ENCODE measurements at places on chromosomes 2 and 18.

DNA sequence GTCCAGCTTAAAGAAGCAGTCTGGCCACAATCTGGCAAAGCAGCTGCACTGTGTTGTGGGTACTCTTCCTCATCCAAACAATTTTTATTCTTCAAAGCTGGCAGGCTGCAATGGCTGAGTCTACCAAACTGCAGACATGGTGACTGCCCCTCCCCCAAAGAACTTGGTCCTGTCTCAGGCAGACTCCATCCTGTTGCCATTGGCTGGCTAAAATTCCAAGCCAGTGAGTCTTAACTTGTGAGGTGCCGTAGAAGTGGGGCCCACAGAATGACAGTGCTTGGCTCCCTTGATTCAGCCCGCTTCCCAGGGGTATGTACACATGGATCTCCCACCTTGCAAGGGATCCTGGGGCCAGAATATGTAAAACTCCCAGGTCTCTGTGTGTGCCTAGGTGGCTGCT, 14.5 kb upstream of the NXPH2 start:
- no peak for DNase-seq

DNA sequence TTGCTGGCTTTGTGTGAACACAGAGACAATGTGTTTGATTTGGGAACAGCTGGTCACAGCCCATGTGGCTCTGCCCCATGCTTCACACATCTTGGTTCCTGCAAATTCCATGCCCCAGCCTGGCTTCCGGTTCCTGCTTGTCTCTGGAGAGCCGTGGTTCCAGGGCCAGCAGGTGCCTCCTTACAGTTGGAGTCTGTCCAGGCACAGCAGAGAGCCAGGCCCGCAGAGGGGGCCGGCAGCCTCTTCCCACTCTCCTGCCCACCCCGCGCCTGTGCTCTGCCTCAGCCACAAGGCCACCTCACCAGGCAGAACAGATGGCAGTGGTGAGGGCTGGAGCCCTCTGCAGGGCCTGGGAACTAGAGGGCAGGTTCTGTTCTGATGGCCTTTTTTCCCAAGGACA, 81.5 kb downstream of the LDLRAD4 start:
- no peak for DNase-seq

DNA sequence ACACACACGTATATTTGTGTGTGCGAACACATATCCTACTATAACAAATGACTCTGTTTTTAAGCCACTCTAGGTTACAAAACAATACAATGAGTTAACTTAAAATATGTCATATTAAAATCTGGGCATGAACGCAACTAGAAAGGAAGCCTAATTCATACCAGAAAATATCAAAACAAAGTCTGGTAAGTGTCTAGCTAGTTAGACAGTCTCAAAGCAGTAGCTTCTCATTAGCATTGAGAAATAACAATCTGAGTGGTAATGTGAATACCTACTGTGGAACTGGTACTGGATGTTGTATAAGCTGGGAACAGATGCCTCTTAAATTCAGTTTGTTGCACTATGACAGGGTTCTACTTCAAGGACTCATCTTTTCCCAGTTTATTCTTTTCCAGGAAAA, 32.5 kb upstream of the WIPF1 start:
- no peak for DNase-seq

DNA sequence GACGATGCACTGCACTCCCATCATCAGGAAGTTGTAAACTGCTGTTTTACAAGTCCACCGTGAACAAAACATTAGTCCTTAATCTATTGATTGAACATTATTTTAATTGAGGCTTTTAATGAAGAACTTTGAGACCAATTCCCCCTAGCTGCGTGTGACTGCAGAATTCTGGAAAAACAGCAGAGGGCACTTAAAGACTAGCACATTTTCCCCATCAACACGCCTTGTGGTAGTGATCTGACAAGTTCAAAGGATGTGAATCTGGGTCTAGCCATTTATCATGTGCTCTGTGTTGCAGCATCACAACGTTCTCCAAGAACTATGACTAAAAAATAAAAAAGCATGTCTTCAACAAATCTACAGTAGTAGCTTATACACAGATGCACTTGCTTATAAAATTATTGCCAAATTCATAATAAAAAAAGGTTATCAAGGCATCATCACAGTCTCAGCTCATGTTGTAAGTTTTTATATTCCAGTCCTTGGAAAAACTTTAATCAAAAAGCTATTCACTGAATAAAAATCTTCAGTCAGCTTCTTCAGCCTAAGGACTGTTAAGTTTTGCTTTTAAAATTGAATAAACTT, 35.8 kb downstream of the SKOR2 start:
- no peak for DNase-seq

- DNase-seq: no peak
These were observed 24.9 kb upstream of the CPS1 start for GRCh38 chr2:210531482-210531881.

Measured in stimulated activated CD4-positive, alpha-beta T cell treated with anti-CD3 and anti-CD28 coated beads, Interleukin-1b, Interleukin-23, amount 100 ng/mL, for 24 hours (primary cell).